ENCODE measurements at places on chromosomes 11 and 22.
A peak's percentile ranks its signal among the peaks of the same experiment; 100 is the strongest.

DNA sequence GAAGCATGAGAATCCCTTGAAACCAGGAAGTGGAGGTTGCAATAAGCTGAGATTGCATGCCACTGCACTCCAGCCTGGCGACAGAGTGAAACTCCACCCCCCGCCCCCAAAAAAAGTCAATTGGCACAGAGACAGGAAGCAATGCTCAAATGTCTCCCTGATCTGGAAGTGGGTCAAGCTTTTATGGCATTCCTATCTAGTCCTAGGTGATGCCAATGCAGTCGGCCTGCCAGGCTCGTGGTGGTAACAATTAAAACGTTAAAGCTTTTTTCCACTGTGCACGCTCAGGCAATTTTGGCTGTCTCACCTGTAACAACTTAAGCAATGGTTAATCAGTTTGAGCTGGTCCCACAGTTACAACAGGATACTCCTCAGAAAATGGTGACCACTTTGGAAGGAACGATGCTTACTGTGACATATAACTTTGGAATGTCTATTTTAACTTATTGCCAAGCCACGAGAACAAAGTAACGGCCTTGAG is 18.9 kb upstream of the PISD start:
- no peak for DNase-seq

DNA sequence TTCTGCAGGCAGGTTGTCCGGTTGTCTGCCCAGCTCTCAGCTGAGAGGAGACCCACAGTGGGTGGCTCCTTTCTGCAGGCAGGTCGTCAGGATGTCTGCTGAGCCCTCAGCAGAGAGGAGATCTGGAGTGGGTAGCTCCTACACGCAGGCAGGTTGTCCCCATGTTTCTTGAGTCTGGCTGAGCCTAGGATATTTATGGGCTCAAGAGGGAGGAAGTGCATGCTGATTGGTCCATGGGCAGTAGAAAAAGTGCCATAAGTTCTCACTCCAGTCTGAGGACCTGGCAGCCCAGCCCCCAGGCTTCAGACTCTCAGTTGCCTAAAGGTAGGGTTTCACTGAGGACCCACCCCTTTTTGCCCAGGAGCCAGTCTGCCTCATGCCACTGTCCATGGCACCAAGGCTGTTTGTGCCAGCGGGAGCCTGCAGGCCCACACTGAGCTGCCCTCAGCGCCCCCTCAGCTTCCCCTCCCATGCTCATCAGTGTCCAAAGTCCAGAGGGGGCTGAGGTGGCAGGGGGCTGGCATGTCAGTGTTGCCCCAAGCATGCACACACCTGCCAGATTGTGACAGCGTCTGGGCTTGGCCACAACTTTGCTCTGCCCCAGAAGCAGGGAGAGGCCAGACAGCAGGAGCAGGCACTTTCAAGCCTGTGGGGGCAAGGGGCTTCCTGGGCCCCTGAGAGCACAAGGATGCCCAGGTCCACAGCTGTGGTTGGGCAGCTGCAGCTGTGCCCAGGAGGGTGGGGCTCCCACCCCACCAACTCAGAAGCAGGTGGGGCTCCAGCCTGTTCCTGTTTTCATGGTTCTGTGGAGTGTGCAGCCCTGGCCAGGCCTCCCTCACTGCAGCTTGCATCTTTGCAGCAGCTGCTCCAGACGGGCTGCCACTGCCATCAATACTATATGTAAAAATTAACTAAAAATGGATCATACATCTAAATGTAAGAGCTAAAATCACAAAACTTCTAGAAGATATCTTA is 3.8 kb upstream of the RNF141 start:
- no peak for DNase-seq

DNA sequence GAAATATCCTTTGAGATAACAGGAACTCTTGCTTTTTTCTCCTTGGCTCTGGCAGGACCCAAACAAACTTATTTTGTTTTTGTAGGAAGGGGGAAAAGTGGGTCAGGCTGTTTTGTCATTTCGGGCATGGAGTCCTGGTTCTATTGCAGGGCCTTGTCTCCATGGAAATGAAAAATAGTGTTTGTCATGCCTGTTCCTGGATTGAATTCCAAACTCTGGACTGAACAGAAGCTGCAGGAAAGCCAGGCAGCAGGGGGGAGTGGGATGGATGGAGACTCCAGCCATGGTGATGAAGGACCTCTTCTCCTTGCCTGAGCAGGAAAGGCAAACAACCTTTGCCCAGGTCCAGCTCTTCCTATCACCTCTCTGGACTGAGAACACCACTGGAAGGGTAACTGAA is 87.0 kb downstream of the SCN3B start:
- DNase-seq: no peak

DNA sequence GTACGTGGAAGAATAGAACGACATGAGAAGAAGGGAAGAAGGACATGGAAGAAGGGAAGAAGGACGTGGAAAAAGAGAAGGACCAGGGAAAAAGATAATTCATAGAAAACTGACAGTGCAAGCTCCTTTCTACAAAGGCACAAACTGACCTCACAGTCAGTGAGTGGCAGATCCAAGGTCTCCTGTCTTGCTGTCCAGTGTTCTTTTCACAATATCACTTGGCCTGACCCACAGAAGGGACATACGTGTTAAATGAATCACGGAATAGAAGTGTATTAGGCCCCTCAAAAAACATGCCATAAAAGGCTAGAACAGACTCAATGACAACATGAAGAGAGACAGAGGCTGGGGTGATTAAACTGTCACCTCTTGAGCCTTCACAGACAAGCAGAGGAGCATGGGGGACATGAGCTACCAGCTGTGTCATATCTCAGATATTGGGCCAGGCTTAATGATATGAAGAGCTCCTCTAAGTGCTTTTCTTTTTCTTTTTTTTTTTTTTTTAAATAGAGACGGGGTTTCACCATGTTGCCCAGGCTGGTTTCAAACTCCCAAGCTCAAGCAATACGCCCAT is 4.6 kb downstream of the ASCC2 start:
- DNase-seq: no peak

- DNase-seq: no peak
Observed at GRCh38 chr11:84255483-84255882, 969.3 kb upstream of the CCDC90B start.

DNA sequence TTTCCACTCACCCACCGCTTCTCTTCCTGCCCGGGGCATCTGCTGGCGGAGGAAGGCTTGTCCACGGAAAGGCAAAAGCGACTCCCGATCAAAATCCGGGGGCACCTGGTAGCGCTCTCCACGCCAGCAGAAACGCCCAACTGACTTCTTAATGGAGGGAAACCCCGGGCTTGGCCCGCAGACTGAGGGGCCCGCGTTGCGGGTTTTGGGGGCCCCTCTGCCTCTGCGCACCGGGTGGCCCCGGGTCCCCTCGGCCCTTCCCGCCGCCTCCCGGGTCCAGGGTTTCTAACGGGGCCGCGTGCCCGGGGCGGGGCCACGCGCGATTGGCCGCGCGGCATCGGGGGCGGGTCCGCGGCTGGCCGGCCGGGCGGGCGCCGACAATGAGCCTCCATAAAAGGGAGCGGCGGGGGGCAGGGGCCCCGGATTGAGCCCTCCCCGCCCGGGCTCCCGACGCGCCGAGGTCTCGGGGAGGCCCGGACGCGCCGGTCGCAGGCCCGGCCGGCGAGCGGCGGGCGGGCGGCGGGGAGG is at the start of gene SPINDOC:
SPINDOC (plus strand) TSS at position 422 of the 528 bp plus-strand sequence. CDS start 231 bp downstream, outside the sequence.
- peak; percentile 72 for DNase-seq

DNA sequence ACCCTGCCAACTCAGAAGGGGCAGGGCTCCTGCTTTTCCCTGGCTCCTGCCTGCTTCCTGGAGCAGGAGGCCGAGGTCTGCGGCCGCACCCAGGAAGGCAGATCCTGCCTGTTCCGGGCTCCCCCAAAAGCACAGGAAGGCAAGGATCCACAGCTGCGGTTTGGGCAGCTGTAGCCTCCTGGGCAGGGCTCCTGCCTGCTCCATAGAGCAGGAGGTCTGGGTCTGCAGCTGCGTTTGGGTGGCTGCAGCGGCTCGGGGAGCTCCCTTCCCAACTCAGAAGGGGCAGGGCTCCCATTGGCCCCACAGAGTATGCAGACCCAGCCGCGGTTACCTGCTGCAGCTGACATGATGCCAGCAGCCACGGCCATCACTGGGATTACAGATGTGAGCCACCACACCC is 5.5 kb downstream of the UPK2 start:
- no peak for DNase-seq

GRCh38 chr22:36660510-36660840 is 43.1 kb downstream of the CACNG2 start:
- DNase-seq: no peak

DNA sequence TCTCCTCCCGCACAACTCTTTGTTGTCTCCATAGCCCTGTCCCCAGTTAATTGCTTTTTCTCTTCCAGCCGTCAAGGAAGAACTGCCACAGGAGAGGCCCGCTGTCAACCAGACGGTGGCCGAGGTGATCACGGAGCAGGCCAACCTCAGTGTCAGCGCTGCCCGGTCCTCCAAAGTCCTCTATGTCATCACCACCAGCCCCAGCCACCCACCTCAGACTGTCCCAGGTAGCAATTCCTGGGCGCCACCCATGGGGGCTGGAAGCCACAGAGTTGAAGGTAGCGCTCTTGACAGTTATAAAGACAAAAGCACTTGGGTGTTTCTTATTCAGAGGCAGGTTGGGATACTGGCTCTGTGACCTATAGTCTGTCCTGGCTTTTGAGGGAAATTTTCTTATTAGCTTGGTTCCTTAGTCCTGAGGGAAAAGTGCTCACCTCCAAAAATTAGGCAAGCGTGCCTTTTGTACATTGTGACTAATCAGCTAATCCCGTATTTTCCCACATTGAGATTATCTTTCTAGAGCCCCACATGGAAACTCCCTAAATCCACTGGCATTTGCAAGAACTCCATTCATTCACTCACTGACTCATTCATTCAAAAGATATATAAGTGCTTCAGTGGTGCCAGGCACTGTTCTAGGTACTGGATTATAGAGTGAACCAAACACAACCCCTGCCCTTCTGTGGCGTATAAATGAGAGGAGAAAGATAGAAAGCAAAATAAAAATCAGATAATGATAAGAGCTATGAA is 65.9 kb downstream of the KREMEN1 start:
- DNase-seq: no peak

GRCh38 chr11:94825031-94825430 is 56.9 kb downstream of the AMOTL1 start:
- DNase-seq: no peak

GRCh38 chr22:49555526-49555925 is 272.1 kb downstream of the BRD1 start:
- no peak for DNase-seq

DNA sequence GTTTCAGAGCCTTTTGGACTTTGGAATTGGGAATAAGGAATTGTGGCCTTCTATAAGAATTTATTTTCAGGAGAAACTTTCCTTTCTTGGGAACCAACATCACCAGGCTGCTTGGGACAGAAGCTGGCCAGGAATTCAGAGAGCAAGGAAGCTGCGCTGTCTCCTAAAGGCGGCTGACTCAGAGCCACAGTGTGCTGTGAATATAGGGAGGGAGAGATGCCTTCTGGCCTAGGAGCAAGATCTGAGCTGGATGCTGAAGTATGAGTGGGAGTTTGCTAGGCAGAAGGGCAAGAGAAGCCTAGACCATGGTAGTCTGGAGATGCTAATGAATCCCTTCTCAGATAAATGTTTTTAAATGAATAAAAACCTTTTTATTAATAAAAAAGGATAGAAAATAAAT is 213.7 kb upstream of the TBCEL start:
- no peak for DNase-seq

DNA sequence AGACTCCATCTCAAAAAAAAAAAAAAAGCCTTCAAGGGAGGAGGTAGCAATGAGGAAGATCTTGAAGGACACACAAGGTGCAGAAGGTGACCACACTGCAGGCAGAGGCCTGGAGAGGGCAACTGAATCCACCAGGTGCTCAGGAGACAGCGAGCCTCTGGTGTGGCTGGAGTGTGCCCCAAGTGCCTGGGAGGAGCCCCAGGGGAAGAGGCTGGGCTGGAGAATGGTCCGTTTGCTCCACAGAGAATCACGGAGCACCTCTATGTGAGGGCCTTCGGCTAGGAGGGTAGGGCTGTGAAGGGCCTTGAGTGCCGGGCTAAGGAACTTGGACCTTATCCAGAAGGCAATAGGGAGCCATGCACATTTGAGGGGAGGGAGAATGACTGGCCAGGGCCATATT is 50.3 kb downstream of the ARRB1 start:
- no peak for DNase-seq

GRCh38 chr11:102926961-102927623 is 28.4 kb downstream of the MMP13 start:
- no peak for DNase-seq

DNA sequence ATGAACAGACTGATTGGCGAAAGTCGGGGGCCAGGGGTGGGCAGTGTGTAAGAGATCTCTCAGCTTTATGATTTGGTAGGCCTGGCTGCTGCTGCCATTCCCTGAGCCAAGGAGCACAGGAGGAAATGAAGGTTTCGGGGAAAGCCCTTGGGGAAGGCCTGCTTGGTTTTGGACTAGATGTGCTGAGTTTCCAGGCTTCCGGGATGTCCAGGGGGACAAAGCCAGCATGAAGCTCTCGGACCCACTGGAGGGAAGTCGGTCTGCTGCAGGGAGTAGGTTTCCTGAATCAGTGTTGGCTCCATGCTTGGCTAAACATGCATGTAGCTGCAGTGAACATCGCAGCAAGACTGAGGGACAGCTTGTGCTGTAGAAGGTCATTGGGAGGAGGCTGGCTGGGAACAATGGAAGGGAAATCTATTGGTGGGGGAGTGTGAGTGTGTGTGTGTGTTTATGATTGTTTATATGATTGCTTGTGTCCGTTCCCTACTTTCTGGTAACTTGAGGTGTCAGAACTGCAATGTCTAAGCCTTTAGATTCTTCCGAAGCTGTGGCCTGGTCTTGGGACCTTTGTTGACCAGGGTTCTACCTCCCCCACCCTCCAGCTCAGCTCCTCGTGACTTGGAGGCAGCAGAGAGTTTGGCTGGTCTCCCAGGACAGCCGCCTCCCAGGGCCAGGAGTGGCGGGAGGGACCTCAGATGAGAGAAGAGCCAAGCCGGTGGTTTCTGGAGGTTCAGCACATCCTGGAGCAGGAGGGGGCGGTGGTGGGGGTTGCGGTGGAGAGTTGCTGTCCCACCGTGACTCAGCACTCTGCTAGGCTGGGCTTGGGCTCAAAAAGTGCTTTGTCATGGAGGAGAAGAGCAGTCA is 4.0 kb upstream of the FTH1 start:
- peak; percentile 93 for DNase-seq

GRCh38 chr22:27642104-27642800 is 159.3 kb downstream of the MN1 start:
- DNase-seq: peak; percentile 94

DNA sequence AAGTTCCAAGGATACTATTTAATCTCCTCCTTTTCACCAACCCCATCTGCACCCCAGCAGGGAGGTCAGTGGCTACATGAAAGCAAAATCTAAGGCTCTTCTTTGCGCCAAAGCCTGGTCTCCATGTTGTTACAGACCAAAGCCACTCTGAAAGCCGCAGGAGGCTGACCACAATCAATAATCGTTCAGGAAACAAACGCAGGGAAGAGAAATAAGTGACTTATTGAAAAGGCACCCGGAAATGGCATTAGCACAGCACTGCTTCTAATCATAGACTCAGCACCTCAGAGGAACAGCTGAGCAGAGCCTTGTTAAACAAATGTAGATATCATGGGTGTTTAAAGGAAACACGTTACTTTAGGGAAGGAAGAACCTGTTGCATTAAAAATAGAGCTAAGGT is 183.9 kb downstream of the KIRREL3 start:
- DNase-seq: no peak

GRCh38 chr11:45093761-45094455 is 52.5 kb upstream of the PRDM11 start:
- DNase-seq: no peak
